Tibial nerve (tissue), 4 donors: ENCODE measurements at places on chromosomes 3 and 15.

GRCh38 chr3:156449710-156450574 is 105.0 kb downstream of the SSR3 start:
- DNase-seq = peak; percentile 32

DNA sequence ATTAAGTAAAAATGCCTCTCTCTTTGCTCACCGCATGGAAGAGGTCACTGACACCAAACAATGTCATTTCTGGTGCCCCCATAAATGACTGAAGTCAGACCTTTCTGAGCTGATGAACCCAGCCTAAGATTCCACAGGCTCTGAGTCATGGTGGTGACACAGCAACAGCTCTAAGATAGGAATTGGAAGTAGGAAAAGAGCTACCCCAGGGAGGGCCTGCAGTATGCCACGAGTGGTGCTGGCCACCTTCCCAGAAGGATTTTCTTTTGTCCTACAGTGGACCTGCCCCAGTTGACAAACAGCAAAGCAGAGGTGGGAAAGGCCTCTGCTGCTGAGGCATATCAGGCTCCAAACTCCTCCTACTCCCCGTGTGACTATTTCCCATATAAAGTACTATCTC is 208.1 kb downstream of the MINAR1 start:
- DNase-seq = no peak

GRCh38 chr3:159030886-159031679 is 229.2 kb downstream of the MFSD1 start:
- no peak for DNase-seq

GRCh38 chr3:63918321-63918720 is 6.1 kb upstream of the SCAANT1 start:
- DNase-seq = no peak

GRCh38 chr15:78906316-78906620 is 33.6 kb downstream of the MORF4L1 start:
- no peak for DNase-seq

DNA sequence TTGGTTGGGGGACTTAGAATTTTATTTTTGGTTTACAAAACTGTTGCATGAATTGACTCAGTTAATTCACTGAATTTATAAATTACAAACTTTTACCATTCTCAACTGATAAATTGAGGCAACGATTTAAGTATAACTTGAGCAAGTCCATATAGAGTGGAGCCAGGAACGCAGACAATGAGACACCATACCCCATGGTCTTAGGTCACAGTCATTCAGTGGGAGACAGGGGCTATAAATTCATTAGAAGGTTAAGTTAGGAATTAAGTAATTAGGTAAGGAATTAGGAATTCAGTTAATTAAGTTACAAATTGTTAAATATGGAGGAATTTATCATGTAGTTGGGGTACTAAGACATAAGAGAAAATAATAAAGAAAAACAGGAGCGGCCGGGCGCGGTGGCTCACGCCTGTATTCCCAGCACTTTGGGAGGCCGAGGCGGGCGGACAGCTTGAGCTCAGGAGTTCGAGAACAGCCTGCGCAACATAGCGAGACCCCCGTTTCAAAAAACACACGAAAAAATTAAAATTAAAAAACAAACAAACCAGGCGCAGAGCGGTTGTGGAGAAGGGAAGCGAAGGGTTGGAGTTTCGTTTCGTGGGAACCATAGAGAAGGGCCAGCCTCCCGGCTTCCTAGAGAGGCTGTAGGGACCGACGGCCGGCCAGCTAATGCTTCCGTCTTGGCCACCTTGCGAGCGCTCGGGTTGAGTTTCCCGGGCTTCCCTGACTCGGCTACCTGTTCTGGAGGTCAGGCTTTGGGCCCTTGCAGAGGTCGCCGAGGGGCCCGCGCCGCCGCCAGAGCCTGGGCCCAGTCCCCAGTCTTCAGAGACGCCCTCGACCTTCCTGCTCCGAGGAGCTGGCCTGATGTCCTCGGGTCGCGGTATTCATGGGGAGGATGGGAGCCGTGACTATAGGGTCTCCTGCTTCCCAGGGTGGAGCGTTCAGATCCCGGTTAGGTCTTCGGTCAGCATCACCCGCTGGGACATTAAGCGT is at the start of gene ZNF619:
ZNF619 (plus strand) TSS at position 645 of the 993 bp plus-strand sequence. CDS start 858 bp downstream, outside the sequence.
- peak; percentile 49 for DNase-seq

DNA sequence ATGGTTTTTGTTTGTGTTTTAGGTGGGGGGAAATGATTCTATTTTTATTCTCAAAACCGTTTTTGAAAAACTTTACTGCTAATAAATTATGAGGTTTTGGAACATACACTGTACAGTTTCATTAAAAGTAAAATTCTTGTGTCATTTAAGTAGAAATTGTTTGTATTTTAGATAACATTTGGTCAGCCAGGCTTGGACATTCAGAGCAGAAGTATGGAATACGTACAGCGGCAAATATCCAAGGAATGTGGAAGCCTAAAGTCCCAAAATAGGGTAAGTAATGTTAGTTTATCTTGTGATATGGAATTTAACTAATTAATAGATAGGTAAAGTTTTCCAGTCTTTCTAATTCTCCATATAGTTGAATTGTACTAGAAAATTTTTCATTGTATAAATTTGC is 96.6 kb downstream of the SPRED1 start:
- no peak for DNase-seq

- no peak for DNase-seq
Observed at GRCh38 chr15:39415634-39416033, 165.2 kb upstream of the THBS1 start.

DNA sequence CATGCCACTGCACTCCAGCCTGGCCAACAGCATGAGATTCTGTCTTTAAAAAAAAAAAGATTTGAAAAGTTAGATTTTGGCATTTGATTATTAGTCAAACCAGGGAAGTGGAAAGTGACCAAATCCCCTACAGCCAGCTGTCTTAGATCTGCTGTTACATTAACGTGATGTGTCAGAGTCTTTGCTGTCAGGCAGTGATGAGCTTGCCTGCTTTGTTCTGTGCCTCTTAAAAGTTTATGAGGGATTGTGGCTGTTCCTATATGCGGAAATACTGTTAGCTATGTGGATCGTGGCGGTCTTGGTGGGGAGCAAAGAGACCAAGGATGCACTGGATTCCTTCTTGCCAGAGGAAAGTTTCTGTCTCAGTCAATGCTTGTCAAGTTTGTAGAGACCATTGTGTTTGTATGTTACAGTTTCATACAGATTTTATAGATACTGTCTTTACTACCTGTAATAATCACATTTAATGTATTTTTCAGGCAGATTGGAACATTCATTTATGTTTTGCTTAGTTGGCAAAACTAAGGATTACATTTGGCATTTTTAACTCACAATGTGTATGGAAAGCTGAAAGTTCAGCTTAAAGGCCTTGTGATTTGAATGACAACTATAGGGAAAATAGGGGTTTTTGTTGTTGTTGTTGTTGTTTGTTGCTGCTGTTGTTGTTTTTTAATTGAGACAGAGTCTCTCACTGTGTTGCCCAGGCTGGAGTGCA is 137.4 kb downstream of the VPS8 start:
- DNase-seq = no peak

DNA sequence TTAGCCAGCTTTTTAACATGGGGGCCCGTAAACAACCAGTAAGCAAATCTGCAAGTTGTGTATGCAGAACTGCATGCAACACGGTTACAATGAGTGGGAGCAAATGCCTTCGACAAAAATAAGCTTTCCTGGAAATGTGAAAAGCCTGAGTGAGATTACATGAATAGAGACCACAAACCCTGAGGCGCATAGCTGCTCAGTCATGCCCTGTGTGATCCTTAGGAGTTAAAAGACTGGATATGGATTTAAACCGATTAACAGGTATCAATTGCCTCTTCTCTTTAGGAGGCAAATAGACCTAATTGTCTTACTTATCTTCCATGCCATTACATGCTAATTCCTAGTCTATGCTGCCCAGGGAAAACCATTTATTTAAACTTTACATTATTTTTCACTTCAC is 810.3 kb downstream of the ROBO1 start:
- no peak for DNase-seq

DNA sequence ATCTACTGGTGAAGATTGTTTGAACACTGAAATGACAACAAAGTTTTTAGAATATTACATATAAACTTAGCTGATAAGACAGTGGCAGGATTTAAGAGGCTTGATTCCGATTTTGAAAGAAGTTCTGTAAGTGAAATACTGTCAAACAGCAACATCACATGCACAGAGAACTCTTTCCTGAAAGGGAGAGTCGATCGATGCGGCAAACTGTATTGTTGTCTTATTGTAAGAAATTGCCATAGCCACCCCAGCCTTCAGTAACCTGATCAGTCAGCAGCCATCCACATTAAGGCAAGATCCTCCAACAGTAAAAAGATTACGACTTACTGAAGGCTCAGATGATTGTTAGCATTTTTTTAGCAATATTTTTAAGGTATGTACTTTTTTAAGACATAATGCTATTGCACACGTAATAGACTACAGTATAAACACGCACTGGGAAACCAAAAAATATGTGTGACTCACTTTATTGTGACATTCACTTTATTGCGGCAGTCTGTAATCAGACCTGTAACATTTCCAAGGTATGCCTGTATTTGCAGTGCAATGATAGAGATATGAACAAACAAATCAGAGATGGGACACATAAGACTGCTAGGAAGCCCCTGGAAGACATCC is 225.6 kb upstream of the UBE2E1 start:
- DNase-seq = no peak

DNA sequence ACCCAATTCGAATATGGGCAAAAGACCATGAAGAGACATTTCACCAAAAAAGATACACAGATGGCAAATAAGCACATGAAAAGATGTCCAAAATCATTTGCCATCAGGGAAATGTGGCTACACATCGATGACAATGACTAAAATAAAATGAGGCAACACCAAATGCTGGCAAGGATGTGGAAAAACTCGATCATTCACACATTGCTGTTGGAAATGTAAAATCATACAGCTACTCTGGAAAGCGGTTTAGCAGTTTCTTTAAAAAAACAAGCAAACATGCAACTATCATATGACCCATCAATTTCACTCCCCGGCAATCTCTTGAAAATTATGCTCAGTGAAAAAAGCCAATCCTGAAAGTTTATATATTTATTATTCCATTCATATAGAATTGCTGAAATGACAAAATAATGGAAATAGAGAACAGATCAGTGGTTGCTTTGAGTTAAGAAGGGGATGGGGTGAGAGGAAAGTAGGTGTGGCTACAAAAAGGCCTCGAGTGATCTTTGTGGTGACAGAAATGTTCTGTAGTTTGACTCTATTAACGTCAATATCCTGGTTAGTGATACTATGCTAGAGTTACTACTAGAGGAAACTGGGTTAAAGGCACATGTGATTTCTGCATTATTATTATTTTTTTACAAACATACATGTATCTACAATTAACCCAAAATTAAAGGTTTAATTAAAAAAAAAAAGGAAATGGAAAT is 45.0 kb downstream of the DLG1 start:
- DNase-seq = no peak

- no peak for DNase-seq
Observed at GRCh38 chr15:101250341-101250831, 1.5 kb downstream of the CHSY1 start.

GRCh38 chr3:172616031-172616461 is 92.8 kb upstream of the TNFSF10 start:
- DNase-seq = no peak

DNA sequence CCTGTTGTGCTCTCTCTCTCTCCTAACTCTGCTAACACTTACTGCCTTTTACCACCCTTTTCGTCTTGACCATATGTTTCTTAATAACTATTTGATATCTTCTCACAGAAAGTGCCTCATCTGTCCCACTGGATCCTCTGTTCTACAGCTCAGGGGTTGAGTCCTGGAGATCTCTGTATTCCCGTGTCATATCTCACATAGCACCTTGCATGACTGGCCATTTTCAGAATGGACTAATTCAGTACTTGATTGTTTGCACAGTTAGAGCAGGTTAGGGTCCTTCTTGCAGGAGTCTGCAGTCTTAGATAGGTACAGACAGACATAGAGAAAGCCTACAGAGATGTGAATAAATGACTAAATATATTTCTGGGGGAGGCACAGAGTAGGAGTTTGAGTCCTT is 20.9 kb downstream of the HACD3 start:
- no peak for DNase-seq

GRCh38 chr3:38773528-38773927 is 42.5 kb downstream of the SCN10A start:
- no peak for DNase-seq

DNA sequence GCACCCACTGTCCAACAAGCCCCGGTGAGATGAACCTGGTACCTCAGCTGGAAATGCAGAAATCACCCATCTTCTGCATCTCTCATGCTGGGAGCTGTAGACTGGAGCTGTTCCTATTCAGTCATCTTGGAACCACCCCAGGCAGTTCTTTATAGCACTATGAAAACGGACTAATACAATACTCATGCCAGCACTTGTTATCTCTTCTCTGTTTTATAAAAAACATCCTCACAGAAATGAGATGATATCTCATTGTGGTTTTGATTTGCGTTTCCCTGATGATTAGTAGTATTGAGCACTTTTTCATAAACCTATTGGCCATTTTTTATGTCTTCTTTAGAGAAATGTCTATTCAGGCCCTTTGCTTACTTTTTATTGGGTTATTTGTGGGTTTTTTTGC is 156.2 kb upstream of the ARPP21 start:
- DNase-seq = no peak

DNA sequence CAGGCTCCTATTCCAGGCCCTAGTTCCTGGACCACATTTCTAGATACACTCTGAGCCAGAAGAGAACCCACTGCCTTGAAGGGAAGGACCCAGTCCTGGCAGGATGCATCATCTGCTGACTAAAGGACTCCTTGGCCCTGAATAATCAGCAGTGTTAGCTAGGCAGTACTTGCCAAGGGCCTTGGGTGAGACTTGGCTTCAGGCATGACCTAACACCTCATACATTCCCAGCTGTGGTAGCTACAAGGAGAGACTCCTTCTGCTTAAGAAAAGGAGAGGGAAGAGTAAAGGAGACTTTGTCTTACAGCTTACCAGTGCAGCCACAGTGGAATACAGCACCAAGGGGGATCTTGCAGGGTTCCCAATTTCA is 26.4 kb downstream of the PEAK1 start:
- DNase-seq = no peak

DNA sequence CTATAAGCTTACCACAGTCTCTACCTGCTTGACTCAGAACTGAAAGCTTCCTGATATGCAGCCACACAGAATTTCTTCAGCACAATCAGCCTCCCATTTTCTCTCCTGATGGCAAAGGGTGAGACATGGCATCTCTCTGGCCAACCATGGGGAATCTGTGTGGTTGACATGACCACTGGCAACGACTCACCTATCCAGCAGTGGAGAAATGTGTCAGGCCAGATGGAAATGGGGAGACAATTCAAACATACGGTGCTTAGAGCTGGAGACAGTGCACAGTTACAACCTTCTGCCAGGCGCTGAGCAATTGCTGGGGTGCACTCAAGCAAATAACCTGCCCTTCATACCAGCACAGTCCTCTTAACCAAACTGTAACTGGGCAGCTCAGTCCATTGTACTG is 3.6 kb downstream of the ZNF385D start:
- DNase-seq = no peak

- no peak for DNase-seq
Observed at GRCh38 chr3:46668591-46668990, 24.9 kb downstream of the ALS2CL start.

GRCh38 chr15:75227663-75228280 is 26.1 kb downstream of the C15orf39 start:
- DNase-seq = no peak

- DNase-seq = no peak
Observed at GRCh38 chr3:23915537-23916108, 1.2 kb downstream of the NKIRAS1 start.
